Endodermal cell (in vitro differentiated cells): ENCODE measurements at places on chromosomes 13 and 19.

- no peak for DNase-seq
Measured at GRCh38 chr13:80305737-80306136, 35.2 kb downstream of the SPRY2 start.

DNA sequence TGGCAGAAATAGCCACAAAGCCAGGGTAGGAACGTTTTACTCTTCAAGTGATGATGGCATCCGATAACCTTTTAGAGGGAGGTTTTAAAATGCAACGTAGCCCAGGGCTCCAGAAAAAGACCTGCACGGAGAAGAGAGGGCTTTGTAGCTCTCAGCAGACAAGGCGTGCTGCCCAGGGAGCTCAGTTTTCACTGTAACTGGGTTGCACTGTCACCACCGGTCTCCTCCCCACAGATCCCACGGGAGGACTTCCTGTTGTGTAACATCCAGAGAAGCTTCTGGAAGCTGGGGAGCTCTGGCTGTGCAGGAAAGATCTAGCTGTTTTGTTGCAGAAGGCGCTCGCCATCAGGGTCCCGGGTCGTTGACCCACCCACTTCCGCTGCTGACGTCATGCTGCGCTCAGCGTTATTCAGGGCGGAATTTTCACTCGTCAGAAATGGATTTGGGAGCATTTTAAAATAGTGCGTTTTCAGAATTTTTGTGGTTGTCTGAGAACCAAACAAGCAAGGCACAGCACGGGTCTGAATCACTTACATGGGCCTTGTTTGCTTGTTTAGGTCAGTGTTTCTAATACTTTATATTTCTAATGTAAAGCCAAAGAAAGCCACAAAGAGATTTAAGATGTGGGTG is 50.8 kb downstream of the ATP11A start:
- DNase-seq, result no peak

DNA sequence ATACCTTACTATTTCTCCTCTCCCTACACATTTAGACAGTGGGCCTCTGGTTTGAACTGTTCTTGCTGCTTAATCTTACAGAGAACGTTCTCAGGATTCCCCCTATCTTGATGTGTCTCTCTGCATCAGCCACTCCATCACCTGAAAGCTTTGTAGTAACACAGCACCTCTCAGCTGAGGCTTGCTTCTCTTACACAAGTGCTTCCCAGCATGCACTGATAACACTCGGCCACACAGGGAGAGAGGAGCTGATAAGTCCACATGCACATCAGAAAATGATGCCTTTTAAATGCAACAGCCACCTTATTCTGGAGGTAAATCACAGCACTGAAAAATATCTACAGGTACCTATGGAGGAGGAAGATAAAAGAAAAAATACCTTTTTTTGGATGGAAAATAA is 192.2 kb upstream of the TSHZ3 start:
- DNase-seq, result peak; percentile 64

DNA sequence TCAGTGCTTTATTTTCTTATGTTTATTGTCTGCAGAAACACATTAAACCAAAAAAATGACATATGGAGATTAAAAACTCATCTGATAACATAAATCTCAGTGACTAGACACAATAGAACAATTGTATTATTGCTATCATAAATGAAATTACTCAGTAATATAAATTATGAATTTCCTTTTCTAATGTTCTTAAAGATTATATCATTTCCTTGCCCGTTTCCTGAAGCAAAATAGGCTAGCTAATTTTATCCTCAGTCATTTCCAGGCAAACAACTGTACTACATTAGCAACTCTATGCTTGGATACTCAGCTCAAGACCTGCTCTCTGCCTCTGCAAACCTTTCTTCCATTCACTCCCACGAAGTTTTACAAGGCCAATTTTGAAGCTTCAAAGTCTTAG is 61.2 kb downstream of the RFC3 start:
- no peak for DNase-seq

GRCh38 chr19:58304748-58305064 is 471 bp upstream of the ERVK3-1 start:
- no peak for DNase-seq

- no peak for DNase-seq
Measured at GRCh38 chr13:96342852-96343465, 253.1 kb downstream of the HS6ST3 start.

- no peak for DNase-seq
Measured at GRCh38 chr13:46964789-46965527, 68.1 kb upstream of the HTR2A start.

GRCh38 chr19:1991018-1991913 is 24.2 kb downstream of the BTBD2 start:
- no peak for DNase-seq

GRCh38 chr13:93279982-93280381 is 53.4 kb downstream of the GPC6 start:
- no peak for DNase-seq

DNA sequence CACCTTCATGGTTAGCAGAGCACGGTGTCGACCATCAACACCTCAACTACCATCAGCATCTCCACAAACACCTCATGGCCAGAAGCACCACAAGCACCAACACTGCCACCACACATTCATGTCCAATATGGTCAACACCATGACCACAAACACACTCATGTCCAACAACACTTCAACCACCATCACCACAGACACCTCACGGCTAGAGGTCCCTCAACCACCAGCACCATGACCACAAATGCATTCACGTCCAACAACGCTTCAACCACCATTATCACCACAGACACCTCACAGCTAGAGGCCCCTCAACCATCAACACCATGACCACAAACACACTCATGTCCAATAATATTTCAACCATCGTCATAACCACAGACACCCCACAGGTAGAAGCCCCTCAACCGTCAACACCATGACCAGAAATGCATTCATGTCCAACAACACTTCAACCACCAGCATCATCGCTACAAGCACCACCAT is 10.2 kb downstream of the TRAPPC5 start:
- DNase-seq, result no peak

DNA sequence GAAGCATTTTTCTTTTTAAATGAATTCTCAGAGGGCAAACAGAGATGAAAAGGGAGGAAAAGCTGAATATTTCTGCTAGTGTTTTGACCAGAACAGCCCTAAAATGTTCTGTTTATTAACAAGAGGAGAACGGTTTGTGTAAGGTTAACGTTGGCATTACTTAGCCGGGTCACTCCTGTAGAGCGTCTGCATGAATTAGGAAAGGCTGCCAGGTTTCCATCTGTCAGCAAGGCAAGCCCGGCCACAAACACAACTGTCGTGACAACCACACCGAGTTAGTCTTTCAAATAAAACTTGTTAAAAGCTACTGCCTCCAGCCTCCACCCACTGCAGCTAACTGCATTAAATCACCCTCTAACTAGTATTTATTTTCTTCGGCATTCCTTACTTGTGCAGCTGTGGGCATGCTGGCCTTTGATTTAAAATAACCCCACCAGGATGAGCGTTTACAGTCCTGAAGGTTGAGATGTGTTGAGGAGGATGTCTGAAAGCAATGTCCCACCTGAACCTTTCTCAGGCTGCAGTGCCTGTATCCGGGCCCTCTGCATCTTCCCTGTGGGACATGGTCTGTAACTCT is 527.9 kb downstream of the FGF9 start:
- DNase-seq, result no peak

GRCh38 chr13:106103779-106104178 is 431.7 kb downstream of the EFNB2 start:
- no peak for DNase-seq

DNA sequence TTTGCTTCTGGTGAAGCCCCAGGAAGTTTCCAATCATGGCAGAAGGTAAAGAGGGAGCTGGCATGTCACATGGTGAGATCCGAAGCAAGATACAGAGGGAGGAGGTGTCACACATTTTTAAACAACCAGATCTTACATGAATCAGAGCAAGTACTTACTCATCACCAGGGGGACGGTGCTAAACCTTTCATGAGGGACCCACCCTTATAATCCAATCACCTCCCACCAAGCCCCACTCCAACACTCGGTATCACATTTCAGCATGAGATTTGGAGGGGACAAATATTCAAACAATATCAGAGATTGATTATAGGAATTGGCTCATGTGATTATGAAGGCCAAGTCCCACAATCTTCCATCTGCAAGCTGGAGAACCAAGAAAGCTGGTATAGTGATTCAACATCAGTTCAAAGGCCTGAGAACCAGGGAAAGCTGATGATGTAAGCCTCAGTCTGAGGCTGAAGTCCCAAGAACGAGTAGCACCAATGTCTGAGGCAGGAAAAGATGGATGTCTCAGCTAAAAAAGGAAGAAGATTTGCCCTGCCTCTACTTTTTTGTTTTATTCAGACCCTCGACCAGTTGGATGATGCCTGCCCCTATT is 58.6 kb upstream of the WDFY2 start:
- DNase-seq, result no peak

GRCh38 chr19:5086725-5087439 is 118.0 kb downstream of the KDM4B start:
- DNase-seq, result peak; percentile 88

DNA sequence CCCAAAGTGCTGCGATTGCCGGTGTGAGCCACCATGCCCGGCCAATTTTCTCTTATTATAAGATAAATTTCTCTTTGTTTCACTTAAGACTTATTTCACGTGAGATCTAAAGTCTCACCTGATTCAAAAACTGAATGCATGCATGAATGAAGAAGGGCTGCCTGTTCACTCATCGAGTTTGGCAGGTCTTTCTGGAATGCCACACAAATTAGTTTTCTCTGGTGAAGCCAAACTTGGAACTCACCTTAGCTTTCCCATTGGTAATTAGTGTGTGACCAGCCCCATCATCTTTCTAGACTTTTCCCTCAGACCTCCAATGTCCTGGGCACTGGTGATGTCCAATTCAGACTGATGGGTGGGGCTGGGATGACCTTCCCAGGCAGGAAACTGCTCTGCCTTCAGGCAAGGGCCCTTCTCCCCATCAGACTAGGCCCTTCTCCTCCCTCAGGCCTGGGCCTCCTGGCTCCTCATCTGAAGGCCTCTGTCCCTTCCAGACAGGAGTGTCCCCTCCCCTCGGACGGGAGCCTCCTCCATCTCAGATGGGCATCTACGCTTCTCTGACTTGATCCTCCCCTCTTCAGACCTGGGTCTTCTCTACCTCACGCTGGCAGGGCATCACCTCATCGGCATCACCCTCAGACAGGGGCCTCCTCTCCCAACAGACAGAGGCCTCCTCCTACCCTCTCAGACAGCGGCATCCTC is 14.4 kb downstream of the C3 start:
- no peak for DNase-seq

GRCh38 chr13:46345398-46345797 is 41.7 kb downstream of the RUBCNL start:
- DNase-seq, result no peak

DNA sequence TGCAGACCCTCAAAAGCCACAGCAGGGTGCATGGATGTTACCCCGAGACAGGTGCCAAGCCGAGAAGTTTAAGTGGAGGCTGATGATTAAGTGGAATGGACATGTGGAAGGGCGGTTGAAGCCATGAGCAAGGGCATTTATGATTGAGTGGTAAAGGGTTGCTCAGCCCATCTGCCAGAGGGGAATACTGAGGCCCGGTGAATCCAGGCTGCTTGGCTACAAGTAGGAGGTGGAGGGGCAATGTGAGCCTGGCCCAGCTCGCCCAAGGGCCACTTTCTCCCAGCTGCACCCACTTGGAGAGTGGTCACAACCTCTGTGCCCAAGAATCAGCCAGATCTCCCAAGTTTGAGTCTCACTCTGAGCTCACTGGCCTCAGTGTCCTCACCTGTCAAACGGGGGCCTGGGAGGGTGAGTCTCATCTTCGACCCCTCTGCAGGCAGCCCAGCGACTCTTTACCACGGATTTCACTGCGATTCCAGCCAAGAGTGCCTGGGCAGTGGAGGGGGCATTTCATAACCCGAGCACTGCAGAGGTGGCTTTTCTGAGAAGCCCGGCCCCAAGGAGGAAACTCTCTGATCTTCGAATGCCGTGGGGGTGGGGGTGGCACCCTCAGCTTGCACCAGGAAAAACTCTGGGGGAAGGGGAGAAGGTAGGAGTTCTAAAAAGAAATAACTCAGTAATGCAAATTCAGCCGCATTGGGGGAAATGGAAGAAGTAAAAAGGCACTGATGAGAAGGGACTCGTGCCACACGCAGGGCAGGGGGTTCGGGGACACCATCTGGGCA is 62.9 kb upstream of the KLF2 start:
- no peak for DNase-seq

- DNase-seq, result no peak
Measured at GRCh38 chr13:90500569-90500968, 846.9 kb upstream of the MIR17HG start.

DNA sequence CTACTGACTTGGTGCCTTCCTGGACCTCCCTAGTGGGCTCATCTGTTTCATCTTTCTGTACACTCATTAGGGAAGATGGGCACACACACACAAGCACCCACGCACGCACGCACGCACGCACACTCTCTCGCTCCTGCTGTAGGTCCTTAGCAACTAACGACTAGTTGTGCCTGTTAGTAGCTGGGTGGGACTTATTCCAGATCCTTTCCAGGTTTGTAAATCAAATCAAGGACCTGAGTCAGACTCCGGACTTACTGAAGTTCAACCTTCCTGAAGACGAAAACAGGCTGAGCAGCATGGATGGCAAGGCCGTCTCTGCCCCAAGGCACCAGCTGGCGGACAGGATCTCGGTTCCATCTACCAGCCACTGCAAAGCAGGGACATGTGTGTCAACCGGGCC is 76.2 kb downstream of the SLC15A1 start:
- DNase-seq, result no peak

DNA sequence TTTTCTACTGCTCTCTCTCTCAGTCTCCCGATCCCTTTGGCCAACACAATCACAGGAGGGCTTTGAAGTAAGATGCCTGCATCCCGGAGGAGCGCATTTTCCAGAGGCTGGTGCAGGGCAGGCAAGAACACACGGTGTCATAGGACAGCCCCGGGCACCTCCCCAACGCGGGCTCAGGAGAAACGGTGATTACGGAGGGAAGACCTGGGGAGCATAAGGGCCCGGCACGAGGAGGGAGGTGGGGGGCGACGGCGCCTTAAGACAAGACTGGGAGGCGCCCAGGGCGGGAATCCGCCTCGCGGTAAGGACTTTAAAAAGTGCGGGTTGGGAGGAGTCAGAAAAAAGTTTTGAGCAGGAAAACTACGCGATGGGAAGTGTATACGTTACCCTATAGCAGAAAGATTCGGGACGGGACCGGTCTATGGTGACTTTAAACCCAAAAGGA is 18.7 kb upstream of the ZNF888 start:
- DNase-seq, result peak; percentile 74

- peak; percentile 68 for DNase-seq
Measured at GRCh38 chr13:35475960-35476943, at the start of gene MAB21L1. MAB21L1 (minus strand) TSS chr13:35476689; CDS start chr13:35476138, 551 bp downstream.

DNA sequence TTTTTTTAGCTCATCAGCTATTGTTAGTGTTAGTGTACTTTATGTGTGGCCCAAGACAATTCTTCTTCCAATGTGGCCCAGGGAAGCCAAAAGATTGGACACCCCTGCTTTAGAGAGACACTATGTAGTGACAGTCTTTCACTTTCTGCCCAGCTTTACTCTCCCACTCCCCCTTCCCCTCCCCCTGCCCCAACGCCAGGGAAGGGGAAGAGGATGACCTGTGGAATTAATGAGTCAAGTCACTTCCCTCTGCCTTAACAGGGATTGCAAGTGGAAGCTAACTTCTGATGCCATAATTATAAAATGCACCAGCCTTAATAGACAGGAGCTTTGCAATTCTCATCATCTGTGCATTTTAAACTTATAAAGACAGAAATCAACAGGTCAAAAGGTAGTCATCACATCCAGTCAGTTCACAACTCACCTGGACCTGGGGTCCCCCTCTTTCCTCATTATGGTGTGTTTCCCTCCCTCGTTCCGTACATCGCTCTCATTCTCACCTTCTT is 1.6 kb downstream of the ZNF415 start:
- no peak for DNase-seq
